Upper lobe of left lung (tissue), 6 donors: ENCODE measurements at places on chromosomes 5 and 9. TPM values are rescaled to one million over a fixed set of nuclear protein-coding genes. Genes with fewer than 3 reads are reported as not detected.

SURF2 gene
- total RNA-seq = 19.3 TPM

C5orf52 gene
- not detected for total RNA-seq

CDC20B gene
- 0.09 TPM for total RNA-seq

GABBR2 gene
- total RNA-seq = 1.00 TPM

RALGDS gene
- 102 TPM for total RNA-seq

ENHO gene
- 0.40 TPM for total RNA-seq

BTNL9 gene
- 180 TPM for total RNA-seq

SREK1IP1 gene
- 9.6 TPM for total RNA-seq

TGFBR1 gene
- total RNA-seq = 18.2 TPM

BTNL3 gene
- total RNA-seq = not detected

GMCL2 gene
- not detected for total RNA-seq

SPINK6 gene
- not detected for total RNA-seq

MYMK gene
- not detected for total RNA-seq

MSANTD3 gene
- 13.6 TPM for total RNA-seq

SPATA31A3 gene
- total RNA-seq = not detected

OTULINL gene
- total RNA-seq = 112 TPM

PRRX2 gene
- total RNA-seq = 0.61 TPM

AHRR gene
- 8.6 TPM for total RNA-seq

LECT2 gene
- not detected for total RNA-seq

MFAP3 gene
- 34.5 TPM for total RNA-seq

CCL21 gene
- 92.0 TPM for total RNA-seq

SPEF2 gene
- 7.6 TPM for total RNA-seq

TLE1 gene
- 23.1 TPM for total RNA-seq
